Right ventricle myocardium inferior (tissue), 1 donor: ENCODE measurements at places on chromosomes 7 and 10. TPM values are rescaled to one million over a fixed set of nuclear protein-coding genes. Genes with fewer than 3 reads are reported as not detected.

The ADCK2 gene
- 11.6 TPM for total RNA-seq

The ANKRD7 gene
- total RNA-seq: 0.70 TPM

The CYP26C1 gene
- 0.05 TPM for total RNA-seq

The TMEM176A gene
- total RNA-seq: 31.1 TPM

The SLC29A4 gene
- 4.0 TPM for total RNA-seq

The NPSR1 gene
- total RNA-seq: not detected

GRCh38 chr7:55423277-55423711 is 58.2 kb downstream of the LANCL2 start:
- DNase-seq: no peak

DNA sequence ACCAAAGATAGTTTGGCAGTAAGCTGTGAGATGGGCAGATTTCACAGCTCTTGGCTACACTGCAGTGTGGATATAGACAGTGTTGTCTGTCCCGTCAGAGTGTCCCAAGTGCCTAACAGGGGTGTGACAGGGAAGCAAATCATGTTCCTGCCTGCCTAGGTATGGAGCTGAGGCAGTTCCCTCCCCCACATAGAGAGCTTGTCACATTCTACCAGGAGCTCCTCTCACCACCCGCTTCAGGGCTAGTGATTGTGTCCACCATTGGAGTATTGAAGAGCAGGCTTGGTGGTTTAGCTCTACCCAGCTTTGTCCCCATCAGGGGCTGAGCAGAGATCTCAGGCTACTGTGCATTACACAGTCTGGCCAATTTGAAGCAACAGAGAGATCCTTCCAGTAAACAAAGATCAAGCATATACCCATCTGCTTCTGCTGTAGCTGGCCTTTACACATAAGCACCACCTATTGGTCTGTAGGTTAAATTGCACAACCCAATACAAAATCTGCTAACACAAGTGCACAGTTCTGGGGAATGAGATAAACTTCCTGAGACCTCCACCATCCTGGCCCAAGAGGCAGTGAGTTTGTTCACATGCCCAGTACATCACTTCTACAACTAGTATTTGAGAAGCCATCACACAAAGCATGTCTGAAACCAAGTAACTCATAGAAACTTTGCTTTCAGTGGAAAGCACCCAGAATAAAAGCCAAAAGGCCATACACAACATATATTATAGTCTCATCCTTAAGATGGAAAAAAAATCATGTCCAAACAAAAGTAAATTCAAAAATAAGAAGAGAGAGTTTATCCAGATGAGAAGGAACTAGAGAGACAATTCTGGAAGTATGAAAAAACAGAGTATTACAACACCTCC is 67.3 kb downstream of the GLCCI1 start:
- no peak for DNase-seq

DNA sequence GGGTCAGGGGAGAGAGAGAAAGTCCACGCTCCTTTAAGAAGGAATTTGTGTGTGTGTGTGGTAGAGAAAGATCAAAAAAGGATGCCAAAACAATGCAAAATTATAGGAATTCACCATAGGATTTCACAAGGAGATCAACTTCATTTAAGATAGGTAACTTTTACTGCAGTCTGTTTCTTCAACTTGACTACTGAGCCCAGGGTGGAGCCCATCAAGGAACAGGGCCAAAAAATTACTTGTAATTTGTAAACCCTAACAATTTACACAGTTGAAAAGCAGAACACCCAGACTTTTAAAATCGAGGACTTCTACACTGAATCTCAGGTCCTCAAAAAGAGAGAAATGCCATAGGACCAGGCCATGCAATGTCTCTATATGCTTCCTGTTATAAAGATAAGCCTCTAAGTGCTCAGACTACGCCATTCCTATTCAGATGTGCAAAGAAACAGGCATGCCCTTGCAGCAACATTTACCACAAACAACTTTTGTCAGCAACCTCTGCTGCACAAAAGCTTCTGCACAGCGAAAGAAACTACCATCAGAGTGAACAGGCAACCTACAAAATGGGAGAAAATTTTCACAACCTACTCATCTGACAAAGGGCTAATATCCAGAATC is 10.6 kb upstream of the GIMAP4 start:
- no peak for DNase-seq

DNA sequence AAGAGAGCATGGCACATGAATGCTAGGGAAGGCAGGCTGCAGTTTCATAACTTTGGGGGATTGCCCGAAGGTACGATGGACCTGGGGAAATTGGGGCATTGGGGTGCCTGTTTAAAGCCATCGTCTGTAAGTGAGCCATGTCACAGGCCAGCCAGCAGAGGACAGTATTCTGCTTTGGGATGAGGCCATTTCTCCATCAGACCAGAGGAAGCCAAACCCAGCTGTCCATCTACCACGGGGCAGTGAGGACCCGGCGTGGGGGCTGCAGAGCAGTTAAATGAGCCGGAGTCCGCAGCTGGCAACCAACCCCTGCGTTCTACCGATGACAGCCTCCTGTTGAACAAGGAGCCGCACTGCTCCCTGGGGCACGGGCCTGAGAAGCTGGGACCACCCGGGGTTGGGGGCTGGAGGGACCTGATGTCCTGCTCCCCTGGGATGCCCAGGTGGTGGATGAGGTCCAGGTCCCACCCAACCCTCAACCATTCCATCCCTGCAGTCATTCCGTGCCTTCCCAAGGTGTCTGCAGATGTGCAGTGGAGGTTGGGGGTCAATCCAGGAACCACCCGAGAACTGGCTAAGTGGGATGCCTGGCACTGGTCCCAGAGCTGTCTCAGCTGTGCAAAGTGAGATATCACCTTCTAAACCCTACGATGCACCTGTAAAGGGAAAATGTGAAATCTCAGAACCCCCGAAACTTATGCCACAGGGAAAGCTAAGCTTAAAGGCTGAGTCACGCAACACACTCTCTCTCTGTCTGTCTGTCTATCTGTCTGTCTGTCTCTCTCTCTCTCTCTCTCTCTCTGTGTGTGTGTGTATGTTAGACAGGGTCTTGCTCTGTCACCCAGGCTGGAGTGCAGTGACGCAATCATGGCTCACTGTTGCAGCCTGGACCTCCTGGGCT is 12.1 kb upstream of the RHBDD2 start:
- no peak for DNase-seq

GRCh38 chr7:14570750-14571607 is 331.6 kb downstream of the DGKB start:
- no peak for DNase-seq

GRCh38 chr7:54084340-54084739 is 457.8 kb upstream of the VSTM2A start:
- DNase-seq: no peak

DNA sequence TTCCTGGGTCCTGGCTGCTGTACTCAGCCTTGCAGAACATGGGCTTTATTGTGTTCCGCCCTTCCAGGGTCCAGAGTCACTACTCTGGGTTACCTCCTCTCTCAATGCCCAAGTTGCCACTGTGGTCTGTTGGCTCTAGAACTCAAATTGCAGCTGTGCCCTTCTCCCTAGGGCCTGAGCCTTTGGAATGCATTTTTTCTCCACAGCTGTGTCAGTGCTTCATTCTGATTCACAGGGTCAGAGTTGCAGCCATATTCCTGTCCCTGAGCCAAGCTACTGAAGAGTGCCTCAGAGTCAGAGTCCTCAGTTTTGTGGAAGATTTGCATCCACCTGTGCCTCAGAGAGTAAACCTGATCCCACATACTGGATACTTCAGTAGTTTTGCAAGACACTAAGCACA is 167.5 kb downstream of the ITGB1 start:
- DNase-seq: no peak

- no peak for DNase-seq
These were observed 1.6 kb upstream of the NKX2-3 start for GRCh38 chr10:99531026-99531695.

DNA sequence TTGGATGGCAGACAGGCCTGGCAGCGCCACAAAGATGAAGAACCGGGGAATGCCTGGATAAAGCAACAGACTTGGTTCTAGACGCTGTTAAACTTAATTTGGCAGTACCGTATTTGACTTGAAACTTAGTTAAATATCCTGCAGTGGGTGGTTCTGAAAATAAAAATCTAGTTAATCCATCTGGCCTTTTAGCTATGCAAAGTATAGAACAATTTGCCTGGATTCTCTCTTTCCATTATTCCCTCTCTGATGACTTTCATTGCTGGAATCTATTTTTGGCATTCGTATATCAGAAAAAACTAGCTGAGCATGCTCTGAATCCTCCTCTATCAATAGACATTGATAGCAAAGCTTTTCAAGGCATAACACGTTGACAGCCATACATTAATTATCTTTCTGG is 203.6 kb downstream of the MACC1 start:
- no peak for DNase-seq

GRCh38 chr7:27459731-27460053 is 203.0 kb downstream of the HIBADH start:
- DNase-seq: no peak
